ENCODE measurements at places on chromosomes 12 and 14. TPM values are rescaled to one million over a fixed set of nuclear protein-coding genes. Genes with fewer than 3 reads are reported as not detected.

- H3K27ac ChIP-seq = no peak overlapping the region
- peaks cover 69% of the 10 kb centered on the region for H3K27me3 ChIP-seq
- H3K36me3 ChIP-seq = peaks cover 14% of the 10 kb centered on the region
These were observed 376 bp downstream of the INSM2 start for GRCh38 chr14:35534208-35534872.

- peaks cover 4% of the 10 kb centered on the region for H3K4me1 ChIP-seq
- H3K27me3 ChIP-seq = peaks cover 52% of the 10 kb centered on the region
- no peak overlapping the region for H3K4me3 ChIP-seq
- no peak overlapping the region for H3K27ac ChIP-seq
- H3K36me3 ChIP-seq = no peaks in the 10 kb centered on the region
These were observed 360.4 kb downstream of the MED13L start for GRCh38 chr12:115916910-115917668.

DNA sequence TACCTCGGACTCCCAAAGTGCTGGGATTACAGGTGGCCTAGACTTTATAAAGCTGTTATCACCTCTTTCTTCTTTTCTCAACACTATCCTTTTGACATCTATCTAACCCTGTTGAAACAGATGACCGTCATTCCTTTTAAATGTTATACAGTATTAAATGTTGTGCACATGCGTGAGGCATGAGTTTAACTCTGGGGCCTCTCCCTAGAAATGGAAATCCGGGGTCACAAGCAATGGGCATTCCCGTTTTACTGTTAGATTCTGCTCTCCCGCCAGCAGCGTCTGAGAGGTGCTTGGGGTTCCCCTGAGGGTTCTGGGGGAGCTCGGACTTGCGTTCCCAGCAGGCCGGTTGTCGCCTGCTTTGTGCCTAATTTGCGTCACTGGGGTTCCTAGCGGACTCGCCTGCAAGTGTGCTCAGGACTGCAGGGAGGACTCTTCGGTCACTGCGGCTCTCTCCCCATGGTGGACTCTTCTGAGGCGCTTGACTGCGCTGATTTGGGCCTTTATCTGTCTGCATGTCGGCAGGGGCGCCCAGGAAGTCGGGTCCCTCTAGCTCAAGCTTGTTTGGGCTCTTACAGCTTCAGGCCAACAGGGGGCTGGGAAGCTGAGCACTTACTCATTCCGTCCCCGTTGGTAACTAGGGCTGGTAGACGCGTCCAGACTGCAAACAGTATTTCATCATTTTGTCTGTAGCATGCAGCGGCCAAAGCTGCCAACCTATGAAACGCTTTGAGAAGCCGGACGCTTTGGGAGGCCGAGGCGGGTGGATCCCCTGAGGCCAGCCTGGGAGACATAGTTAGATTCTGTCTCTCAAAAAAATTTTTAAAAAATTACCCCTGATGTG is 1.2 kb upstream of the RAN start:
- peak; percentile 48 for DNase-seq
- H3K4me3 ChIP-seq = peak overlapping the region; percentile 60
- H3K27me3 ChIP-seq = no peaks in the 10 kb centered on the region
- peaks cover 20% of the 10 kb centered on the region for H3K4me1 ChIP-seq
- peak overlapping the region; percentile 86 for H3K27ac ChIP-seq
- H3K36me3 ChIP-seq = peaks cover 27% of the 10 kb centered on the region

- H3K4me1 ChIP-seq = no peaks in the 10 kb centered on the region
- H3K27me3 ChIP-seq = no peaks in the 10 kb centered on the region
- DNase-seq = no peak
- no peak overlapping the region for H3K27ac ChIP-seq
These were observed 70.8 kb upstream of the TMCC3 start for GRCh38 chr12:94721173-94721572.

- H3K4me1 ChIP-seq = no peaks in the 10 kb centered on the region
- H3K27ac ChIP-seq = no peak overlapping the region
- DNase-seq = no peak
These were observed 126.3 kb downstream of the ERC1 start for GRCh38 chr12:1117371-1117770.

- DNase-seq = no peak
- H3K4me1 ChIP-seq = no peaks in the 10 kb centered on the region
- H3K4me3 ChIP-seq = no peak overlapping the region
These were observed 123.7 kb upstream of the DHRS4 start for GRCh38 chr14:23829736-23830471.

DNA sequence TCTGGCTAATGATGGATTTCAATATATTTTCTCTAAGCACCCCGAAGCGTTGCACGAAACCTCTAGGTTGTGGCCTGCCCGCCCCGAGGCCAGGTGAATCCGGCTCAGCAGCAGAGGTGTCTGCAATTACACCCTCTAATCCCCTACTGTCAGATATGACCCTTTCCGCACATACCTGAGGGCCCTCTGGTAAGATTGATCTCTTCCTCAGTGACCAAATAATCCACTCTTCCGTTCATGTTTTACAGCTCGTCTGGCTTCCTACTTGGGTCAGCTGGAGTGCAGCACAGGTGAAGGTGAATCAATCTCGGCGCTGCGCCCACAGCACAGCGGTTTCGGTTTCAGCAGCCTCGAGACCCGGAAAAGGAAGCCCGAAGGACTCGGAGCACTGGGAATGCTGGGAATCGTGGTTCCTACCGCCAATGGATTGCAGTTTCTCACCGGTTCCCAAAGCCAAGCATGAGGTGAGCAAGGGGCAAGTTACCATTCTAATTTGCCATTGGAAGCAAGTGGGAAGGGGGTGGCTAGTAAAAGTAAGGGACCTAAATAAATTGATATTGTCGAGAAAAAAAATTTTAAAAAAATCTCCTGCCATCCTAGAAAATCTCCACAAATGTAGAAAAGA is at the start of gene SYNJ2BP:
Gene SYNJ2BP (minus strand): TSS at position 366 of the 625 bp plus-strand sequence. CDS start 127 bp downstream, at position 239.
- peaks cover 5% of the 10 kb centered on the region for H3K36me3 ChIP-seq
- DNase-seq = peak; percentile 66
- peak within 1 kb of the TSS; percentile 79 for H3K4me3 ChIP-seq
- H3K27ac ChIP-seq = no peak within 1 kb of the TSS
- no peaks in the 10 kb centered on the region for H3K27me3 ChIP-seq

DNA sequence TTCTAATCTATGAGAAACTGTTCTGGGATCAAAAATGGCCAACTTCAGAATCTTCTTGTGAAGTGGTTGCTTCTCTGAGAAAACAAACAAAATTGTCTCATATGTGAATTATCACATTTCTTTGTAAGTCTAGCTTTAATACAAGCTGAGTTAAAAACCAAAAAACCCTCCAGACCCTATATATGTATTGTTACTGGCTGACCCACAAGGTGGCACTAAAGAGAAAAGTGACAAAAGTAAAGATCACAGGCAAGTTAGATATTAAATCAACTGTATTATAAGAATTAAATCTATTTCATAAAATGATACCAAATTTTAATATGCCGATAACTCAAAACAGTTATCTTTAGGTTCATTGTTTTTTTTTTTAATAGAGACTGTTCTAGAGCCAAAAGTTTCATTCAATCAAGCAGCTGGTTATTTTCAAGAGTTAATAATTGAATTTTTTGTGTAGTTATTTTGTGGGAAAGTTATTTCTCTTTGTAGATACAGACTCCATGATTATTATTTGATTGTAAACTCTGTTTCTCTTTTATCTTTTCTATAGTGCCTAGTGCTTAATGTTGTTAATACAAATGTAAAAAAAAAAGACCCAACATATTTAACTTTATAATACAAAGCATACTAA is 7.5 kb upstream of the TRHDE start:
- no peaks in the 10 kb centered on the region for H3K36me3 ChIP-seq
- no peak overlapping the region for H3K4me3 ChIP-seq
- no peak for DNase-seq
- peaks cover 8% of the 10 kb centered on the region for H3K27me3 ChIP-seq
- H3K27ac ChIP-seq = no peak overlapping the region

GRCh38 chr12:116599285-116600136 is 40.3 kb downstream of the MAP1LC3B2 start:
- H3K36me3 ChIP-seq = no peaks in the 10 kb centered on the region
- peak overlapping the region; percentile 80 for H3K27ac ChIP-seq
- peak overlapping the region; percentile 50 for H3K4me3 ChIP-seq
- peak; percentile 84 for DNase-seq
- H3K4me1 ChIP-seq = peaks cover 22% of the 10 kb centered on the region

DNA sequence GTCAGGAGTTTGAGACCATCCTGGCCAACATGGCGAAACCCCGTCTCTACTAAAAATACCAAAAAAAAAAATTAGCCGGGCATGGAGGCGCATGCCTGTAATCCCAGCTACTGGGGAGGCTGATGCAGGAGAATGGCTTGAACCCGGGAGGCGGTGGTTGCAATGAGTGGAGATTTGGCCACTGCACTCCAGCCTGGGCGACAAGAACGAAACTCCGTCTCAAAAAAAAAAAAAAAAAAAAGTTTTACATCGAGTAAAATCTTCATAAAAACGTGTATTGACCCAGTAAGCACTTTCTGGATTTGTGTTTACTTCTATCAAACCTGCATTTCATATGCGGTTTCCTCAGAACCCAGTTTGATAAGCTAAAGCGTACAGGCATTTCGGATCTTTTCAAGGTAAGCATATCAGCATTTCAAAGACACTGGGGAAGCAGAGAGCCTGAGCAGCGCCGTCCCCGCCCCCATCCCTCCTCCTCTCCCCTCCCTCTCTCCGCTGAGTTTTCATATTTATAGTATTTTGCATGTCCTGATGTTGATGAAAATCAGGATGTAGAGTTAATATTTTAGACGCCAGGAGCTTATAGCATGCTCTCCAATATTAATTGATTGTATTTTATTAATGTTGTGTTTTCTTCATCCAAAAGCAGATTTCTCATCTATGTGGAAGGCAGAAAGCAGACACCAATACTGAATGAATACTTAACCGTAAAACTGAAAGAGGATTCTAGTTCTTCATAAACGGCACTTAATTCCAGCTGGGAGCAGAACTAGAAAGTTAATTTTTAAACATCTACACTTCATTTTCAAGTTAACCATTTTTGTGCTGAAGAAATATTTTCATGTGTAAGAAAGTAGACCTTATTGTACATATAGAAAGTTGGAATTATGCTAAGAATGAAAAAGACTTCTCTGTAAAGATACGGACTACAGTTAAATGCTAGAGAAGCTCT is 9.2 kb upstream of the HIP1R start:
- no peaks in the 10 kb centered on the region for H3K4me1 ChIP-seq
- no peak for DNase-seq
- no peak overlapping the region for H3K27ac ChIP-seq
- no peaks in the 10 kb centered on the region for H3K27me3 ChIP-seq
- H3K36me3 ChIP-seq = no peaks in the 10 kb centered on the region

- peak; percentile 50 for DNase-seq
- H3K27ac ChIP-seq = peak within 1 kb of the TSS; percentile 85
- H3K4me3 ChIP-seq = peak within 1 kb of the TSS; percentile 68
- no peaks in the 10 kb centered on the region for H3K27me3 ChIP-seq
These were observed at the start of gene HIP1R for GRCh38 chr12:122834921-122835749. Gene HIP1R (plus strand): TSS chr12:122835457. CDS start chr12:122835551, 94 bp downstream.

GRCh38 chr12:56948457-56948777 is 9.0 kb downstream of the RDH16 start:
- H3K36me3 ChIP-seq = no peaks in the 10 kb centered on the region
- no peak for DNase-seq
- H3K27me3 ChIP-seq = no peaks in the 10 kb centered on the region
- no peak overlapping the region for H3K27ac ChIP-seq

- H3K4me3 ChIP-seq = no peak overlapping the region
- H3K27me3 ChIP-seq = no peaks in the 10 kb centered on the region
- peaks cover 4% of the 10 kb centered on the region for H3K4me1 ChIP-seq
- no peak overlapping the region for H3K27ac ChIP-seq
These were observed 71.9 kb downstream of the CRACR2A start for GRCh38 chr12:3680919-3681594.

DNA sequence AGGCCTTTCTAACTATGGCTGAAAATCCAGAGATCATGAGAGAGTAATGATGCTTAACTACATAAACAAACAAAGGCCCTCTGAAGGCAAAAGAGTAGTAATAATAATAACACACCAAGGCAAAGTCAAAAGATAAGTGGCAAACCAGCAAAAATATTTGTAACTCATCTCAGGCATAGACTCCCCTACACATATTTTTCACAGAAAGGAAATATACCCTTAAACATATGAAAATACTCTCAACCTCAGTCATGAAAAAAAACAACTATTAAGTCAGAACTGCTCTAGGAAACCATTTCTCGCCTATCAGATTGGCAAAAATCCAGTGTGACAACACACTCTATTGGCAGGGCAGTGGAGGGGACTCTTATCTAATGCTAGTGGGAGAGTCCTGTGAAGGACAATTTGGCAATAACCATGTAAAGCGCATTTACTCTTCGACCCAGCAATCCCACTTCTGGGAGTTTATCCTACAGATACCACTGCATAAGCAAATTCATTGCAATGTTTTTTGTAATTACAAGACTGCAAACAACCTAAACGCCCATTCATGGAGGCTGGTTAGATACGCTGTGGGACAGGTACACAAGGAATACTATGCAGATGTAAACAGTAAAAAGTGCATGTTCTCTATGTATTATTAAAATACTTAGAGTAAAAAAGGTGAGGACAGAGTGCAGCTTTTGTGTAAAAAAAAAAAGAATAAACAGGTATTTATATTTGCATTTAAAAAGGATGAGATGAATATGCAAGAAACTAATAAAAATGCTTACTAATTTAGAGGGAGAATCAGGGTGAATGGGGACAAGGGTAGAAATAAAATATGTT is 26.0 kb upstream of the IL22 start:
- H3K27ac ChIP-seq = no peak overlapping the region
- no peak overlapping the region for H3K4me3 ChIP-seq
- no peak for DNase-seq
- H3K4me1 ChIP-seq = no peaks in the 10 kb centered on the region
- H3K27me3 ChIP-seq = peaks cover 3% of the 10 kb centered on the region

GRCh38 chr14:103091041-103091882 is 3.3 kb upstream of the EXOC3L4 start:
- peaks cover 25% of the 10 kb centered on the region for H3K27me3 ChIP-seq
- H3K4me1 ChIP-seq = peaks cover 13% of the 10 kb centered on the region
- peak; percentile 71 for DNase-seq
- peak overlapping the region; percentile 60 for H3K4me3 ChIP-seq
- no peaks in the 10 kb centered on the region for H3K36me3 ChIP-seq

DNA sequence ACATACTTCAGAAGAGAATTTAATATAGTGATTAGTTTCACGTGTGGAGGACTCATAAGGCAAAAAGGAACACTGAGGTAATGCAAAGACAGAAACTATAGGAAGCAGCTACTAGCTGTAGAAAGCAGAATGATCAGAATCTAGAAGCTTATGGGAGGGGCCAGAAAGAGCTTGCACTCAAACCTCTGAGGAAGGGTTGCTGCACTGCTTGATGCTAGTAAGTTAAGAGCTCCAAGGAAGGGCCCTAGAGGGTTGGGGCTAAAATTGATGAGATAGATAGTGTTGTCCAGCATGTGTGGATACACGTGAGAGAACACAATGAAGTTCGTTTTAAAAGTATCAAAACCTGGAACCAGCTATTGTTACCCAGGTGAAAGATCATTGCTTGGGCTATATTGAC is 311.1 kb downstream of the SLC6A15 start:
- DNase-seq = no peak
- no peak overlapping the region for H3K27ac ChIP-seq
- no peak overlapping the region for H3K4me3 ChIP-seq
- H3K27me3 ChIP-seq = no peaks in the 10 kb centered on the region
- H3K36me3 ChIP-seq = no peaks in the 10 kb centered on the region
- no peaks in the 10 kb centered on the region for H3K4me1 ChIP-seq

KRT72 gene
- total RNA-seq = not detected

OR6C2 gene
- not detected for total RNA-seq

P2RX2 gene
- not detected for total RNA-seq

FSCB gene
- not detected for total RNA-seq

ACOT2 gene
- total RNA-seq = 172 TPM

NEDD1 gene
- 17.3 TPM for total RNA-seq

CIROP gene
- total RNA-seq = not detected

ARPC3 gene
- 95.8 TPM for total RNA-seq
